Stimulated activated CD4-positive, alpha-beta T cell treated with anti-CD3 and anti-CD28 coated beads, Interleukin-1b, Interleukin-23, amount 100 ng/mL, for 1 hour (primary cell): ENCODE measurements at places on chromosomes 7 and 10.

DNA sequence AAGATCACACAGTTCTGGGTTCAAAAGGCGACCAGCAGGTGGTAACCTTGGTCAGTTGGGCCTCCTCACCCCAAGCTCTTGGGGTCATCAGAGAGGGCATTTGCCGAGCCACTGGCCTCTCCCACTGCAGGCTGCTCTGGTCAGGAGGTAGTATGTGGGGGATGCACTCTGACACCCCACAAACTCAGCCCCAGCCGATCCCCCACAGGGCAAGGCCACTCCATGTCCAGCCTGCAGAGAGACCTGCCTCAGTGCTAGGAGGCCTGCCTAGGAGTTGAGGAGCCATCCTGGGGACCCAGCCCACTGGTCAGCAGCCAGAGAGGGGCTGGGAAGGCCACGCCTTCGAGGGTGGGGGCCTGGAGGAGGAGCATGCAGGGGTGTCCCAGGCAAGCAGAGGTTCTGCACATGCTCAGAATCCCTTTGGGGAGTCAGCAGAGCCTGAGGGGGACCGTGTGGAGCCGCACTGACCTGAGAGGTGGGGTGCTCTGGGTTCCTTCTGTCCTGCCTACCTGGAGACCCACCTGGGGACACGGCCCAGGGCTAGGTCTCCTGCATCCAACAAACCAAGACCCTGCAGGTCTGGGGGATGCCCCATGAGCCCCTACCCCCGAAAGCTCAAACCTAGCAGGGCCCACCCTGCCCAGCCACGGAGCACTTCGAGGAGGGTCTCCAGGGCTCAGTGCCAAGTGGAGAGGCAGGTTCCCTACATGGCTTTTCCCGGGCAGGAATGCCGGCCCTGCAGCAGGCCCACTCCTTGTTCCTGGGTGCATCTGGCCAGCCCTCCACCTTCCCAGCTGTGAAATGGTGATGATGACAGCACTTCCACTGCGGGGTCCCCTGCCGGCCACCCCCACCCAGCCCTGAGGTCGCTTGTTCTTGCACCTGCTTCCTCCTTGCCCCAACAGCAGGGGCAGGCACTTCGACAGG is 58.5 kb downstream of the RASGEF1A start:
- DNase-seq: no peak

DNA sequence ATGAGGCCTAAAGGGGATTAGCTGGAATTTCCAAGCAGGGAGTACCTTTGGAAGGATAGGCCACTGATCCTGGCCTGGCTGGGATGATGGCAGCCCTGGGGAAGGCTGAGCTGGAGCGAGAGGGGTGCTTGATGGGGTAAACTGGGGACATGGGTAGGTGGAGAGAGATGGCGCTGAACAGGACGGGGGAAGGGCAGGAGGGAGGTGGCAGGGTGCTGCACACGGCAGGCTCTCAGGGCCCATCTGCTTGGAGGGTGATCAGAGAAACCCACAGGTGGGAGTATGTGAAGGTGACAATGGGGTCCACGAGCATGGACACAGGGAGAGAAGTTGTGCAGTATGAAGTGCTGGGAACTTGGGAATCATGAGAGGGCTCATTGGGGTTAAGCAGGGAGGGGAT is 10.3 kb downstream of the MAT1A start:
- no peak for DNase-seq

GRCh38 chr10:94146313-94146712 is 152.6 kb downstream of the PLCE1 start:
- no peak for DNase-seq

DNA sequence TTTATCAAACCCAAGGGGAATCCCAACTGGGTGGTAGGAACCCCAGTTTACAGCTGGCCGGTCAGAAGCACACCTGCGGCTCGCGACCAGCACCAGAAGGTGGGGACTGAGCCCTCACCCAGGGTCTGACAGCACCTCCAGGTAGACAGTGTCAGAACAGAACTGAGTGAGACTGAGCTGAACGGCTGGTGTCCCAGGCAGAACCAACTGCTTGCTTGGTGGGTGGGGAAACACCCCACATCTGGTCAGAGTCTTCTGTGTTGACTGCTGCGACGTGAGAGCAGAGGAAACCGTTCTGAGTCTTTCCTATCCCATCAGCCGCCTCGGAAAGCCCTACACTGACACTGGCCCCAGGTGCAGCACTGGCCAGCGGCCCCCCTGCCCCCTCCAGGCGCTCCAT is 160.7 kb downstream of the MAD1L1 start:
- DNase-seq: no peak

- no peak for DNase-seq
Observed at GRCh38 chr10:6766131-6766801, 186.2 kb upstream of the PRKCQ start.

DNA sequence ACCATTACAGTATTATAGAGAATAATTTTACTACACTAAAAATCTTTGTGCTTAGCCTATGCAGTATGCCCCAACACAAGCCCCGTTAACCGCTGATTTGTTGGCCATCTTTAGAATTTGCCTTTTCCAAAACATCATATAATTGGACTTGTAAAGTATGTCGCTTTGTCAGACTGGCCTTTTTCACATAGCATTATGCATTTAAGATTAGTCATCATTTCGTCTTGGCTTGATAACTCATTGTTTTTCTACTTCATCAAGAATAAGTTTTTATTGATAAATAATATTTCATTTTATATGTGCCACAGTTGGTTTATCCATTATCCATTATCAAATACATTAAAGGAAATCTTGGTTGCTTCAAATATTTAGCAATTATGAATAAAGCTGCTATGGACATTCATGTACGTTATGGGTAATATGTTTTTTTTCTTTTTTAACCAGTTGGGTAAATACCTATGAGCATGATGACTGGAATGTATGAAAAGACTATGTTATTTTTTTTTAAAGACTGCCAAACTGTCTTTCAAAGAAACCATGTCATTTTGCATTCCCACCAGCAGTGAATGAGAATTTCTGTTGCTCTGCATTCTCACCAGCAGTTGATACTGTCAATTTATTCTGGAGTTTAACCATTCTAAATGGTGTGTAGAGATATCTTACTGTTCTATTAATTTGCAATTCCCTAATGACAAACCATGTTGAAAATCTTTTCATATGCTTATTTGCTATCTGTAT is 273.1 kb upstream of the KCND2 start:
- no peak for DNase-seq

DNA sequence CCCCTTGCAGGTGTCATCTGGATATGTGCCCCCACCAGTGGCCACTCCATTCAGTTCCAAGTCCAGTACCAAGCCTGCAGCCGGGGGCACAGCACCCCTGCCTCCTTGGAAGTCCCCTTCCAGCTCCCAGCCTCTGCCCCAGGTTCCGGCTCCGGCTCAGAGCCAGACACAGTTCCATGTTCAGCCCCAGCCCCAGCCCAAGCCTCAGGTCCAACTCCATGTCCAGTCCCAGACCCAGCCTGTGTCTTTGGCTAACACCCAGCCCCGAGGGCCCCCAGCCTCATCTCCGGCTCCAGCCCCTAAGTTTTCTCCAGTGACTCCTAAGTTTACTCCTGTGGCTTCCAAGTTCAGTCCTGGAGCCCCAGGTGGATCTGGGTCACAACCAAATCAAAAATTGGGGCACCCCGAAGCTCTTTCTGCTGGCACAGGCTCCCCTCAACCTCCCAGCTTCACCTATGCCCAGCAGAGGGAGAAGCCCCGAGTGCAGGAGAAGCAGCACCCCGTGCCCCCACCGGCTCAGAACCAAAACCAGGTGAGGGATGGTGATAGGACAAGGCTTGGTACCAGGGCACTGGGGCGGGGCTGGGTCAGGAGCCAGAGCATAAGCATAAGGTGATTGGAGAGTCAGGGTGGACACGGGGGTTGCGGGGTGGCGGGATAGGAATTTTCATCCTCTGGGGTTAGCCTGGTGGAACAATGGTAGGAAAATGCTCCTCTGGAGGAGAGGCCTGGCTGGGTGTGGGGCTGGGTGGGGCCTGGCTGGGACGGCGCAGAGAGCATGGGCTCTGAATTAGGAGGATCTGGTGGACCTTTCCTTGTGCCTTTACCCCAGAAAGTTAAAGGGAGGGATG is 1.9 kb downstream of the ZYX start:
- no peak for DNase-seq

DNA sequence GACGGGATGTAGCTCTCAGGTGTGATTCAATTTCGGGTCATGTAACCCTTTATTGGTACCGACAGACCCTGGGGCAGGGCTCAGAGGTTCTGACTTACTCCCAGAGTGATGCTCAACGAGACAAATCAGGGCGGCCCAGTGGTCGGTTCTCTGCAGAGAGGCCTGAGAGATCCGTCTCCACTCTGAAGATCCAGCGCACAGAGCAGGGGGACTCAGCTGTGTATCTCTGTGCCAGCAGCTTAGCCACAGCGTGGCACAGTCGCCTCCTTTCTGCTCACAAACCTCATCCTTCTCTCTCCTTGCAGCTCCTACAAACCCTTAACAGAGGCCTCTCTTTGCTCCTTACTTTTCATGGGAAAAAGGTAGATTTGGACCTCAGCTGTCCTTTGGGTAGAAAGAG is 197.5 kb upstream of the PRSS58 start:
- no peak for DNase-seq

GRCh38 chr7:148173369-148173768 is 417.2 kb upstream of the C7orf33 start:
- no peak for DNase-seq

DNA sequence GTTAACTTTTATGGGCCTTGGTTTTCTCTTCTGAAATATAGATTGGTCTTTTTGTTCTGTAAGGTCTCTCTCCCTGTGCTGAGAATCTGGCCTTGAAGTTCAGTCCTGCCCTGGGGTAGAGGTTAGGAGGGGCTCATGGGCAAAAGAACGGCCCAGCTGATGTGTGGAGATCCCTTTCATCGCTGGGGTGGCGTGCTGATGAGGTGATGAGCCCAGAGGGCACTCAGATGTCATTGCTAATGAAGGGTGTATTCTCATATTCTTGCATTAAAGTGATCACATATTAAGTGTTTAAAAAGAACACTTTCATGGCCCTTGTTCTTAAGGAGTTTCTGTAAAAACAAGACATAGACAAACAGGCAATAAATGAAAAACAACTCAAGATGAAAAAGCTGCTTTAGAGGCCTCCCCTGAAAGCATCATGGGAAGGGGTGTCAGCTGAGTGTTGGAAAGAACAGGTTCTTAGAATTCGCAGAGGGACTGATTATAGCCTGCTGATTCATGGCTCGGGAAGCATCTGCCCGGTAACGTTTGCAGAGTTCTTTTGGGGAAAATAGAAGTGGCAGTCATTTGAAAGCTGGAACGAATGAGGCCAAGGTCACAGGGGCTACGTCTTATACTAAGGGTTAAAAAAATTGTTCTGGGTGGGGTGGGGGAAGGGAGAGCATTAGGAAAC is 72.5 kb upstream of the GPR158 start:
- DNase-seq: no peak

DNA sequence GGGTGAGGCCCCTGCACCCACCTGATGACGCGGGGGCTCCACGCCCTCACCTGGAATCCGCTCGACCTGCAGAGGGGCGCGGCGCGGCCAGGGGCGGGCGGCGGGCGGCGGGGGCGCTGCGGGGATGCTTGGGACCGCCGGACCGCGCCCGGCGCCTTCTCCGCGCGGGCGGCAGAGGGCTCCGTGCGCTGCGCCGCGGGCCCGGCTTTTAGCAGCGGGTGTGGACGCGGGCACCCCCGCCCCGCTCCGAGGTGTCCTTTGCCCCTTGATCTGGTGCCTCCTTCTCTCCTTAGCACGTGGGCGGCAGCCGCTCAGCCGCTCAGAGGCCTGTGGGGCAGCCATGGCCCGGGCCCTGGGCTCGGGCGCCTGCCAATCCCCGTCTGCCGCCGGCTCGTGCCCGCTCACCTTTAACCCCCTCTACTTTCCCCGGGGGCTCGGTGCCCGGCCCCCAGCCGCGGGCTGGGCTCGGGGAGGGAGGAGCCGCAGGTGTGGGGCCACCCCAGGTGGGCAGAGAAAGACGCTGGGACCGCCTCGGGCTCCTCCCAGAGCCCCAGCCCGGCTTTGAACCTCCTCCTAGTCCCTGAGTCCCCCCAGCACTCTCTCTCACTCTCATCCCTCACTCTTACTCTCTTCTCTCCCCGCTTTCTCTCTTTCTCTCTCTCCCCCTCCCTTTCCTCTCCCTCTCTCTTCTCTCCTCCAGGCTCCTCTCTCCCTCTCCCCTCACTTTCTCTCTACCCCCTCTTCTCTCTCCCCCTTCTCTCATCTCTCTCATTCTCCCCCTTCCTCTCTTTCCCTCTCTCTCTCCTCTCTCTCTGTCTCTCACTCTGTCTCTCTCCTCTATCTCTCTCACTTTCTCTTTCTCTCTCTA is 19.7 kb upstream of the VPS37D start:
- no peak for DNase-seq

GRCh38 chr7:113331155-113331898 is 213.0 kb upstream of the SMIM30 start:
- DNase-seq: no peak

GRCh38 chr10:33381451-33382215 is 47.2 kb upstream of the NRP1 start:
- no peak for DNase-seq

DNA sequence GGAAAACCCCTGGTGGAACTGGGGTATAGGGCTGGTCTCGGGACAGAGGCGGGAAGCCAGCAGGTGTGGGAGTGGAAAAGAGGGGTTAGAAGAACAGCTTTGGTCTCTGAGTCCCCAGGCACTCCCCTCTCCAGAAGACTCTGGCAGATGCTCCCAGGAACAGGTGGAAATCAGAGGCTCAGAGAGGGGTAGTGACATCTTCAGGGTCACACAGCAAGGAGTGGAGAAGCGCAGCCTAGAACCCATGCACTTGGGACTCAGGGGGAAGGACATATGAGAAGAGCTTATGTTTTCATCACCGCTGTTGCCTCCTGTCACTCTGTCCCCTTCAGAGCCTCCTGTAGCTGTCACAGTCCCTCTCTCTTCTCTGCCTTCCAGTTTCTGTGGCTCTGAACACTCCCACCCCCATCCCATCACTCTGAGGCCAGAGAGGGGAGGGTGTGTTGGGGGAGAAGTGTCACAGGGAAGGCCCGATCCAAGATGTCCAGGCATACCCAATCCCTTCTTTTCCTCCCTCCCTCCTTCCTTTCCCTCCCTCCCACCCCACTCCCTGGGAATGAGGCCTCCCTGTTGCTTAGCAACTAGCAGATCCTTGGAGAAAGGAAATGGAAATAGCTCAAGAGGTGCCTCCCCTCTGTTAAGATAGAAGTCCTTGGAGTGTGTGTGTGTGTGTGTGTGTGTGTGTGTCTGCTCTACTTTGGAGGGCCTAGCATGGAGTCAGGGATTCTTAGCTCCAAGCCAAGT is 32.0 kb downstream of the SRRM3 start:
- DNase-seq: no peak

- DNase-seq: no peak
Observed at GRCh38 chr7:41029072-41029499, 673.8 kb downstream of the INHBA start.

- DNase-seq: no peak
Observed at GRCh38 chr7:89731751-89732445, 422.4 kb upstream of the STEAP1 start.

DNA sequence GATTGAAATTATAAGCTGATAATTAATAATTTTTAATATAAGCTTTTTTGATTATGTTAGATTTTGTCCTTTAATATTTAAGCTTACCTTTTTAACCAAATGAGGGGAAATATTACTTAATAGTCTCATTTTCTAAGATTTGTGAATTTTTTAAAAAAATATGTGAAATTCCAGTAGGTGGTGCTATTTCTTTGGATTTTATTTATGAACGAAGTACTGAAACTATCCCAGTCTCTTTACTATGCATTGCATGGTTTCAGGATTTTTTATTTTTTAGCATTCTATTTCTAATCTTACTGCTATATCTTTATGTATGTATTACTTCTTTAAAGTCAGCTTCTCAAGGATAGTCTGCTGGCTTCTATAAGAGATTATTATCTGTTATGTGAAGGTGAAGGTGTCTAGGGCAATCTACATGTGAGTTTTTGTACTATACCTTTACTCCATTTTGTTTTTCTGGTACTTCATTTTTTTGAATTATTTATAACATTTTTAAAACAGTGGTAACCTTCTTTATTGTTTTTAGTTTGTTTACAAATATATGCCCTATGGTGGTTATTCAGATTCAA is 78.3 kb downstream of the ATRNL1 start:
- no peak for DNase-seq
